ENCODE measurements at places on chromosomes 16 and 17.

GRCh38 chr16:80973991-80974390 lies 32.7 kb downstream of the CMC2 start:
- H3K36me3 ChIP-seq, result peaks cover 5% of the 10 kb centered on the region
- no peak overlapping the region for H3K4me3 ChIP-seq
- no peak overlapping the region for H3K27ac ChIP-seq
- no peak for DNase-seq
- no peaks in the 10 kb centered on the region for H3K4me1 ChIP-seq

- no peak overlapping the region for H3K27ac ChIP-seq
- no peak overlapping the region for H3K4me3 ChIP-seq
- peaks cover 4% of the 10 kb centered on the region for H3K36me3 ChIP-seq
These were observed 8.6 kb downstream of the CEP95 start for GRCh38 chr17:64515419-64515818.

- no peak for DNase-seq
- H3K4me3 ChIP-seq, result no peak overlapping the region
- H3K27me3 ChIP-seq, result no peaks in the 10 kb centered on the region
- H3K4me1 ChIP-seq, result no peaks in the 10 kb centered on the region
- H3K36me3 ChIP-seq, result no peaks in the 10 kb centered on the region
These were observed 675.3 kb downstream of the MAF start for GRCh38 chr16:78925083-78925767.

- no peak overlapping the region for H3K27ac ChIP-seq
- H3K27me3 ChIP-seq, result no peaks in the 10 kb centered on the region
- no peaks in the 10 kb centered on the region for H3K36me3 ChIP-seq
- no peaks in the 10 kb centered on the region for H3K4me1 ChIP-seq
- H3K4me3 ChIP-seq, result no peak overlapping the region
- no peak for DNase-seq
These were observed 279.0 kb downstream of the PMP22 start for GRCh38 chr17:14986127-14986526.

- no peaks in the 10 kb centered on the region for H3K27me3 ChIP-seq
- no peak overlapping the region for H3K27ac ChIP-seq
- no peak overlapping the region for H3K4me3 ChIP-seq
- no peak for DNase-seq
- no peaks in the 10 kb centered on the region for H3K36me3 ChIP-seq
These were observed 17.1 kb upstream of the MARCHF10 start for GRCh38 chr17:62825182-62825581.

DNA sequence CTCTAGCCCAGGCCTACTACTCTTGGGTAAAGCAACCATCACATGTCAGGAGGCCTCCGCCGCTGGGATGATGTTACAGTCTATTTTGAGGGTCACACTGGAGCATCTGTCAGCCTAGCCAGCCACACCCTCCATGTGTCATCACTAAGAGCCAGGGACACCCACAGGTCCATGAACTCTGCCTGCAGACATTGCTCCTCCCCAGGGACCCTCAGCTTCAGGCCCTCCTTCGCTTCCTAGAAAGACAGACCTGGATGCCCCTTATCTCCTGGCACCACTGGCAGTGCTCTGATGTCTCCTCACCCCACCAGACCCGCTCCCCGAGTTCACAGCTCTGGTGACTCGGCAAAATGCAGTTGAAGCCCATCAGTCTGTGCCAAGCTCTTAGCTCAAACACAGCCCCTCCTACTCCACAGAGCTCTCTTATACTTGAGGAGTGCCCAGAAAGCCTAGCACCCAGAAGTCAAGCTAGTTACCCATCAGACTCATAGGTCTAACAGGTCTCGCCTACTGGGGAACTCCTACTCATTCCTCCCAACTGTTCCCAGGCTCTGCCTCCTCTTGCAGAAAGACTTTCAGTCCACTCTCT lies 5.9 kb downstream of the RANBP10 start:
- no peaks in the 10 kb centered on the region for H3K27me3 ChIP-seq
- no peak for DNase-seq
- no peaks in the 10 kb centered on the region for H3K36me3 ChIP-seq
- no peak overlapping the region for H3K4me3 ChIP-seq

GRCh38 chr17:62818526-62818925 lies 10.4 kb upstream of the MARCHF10 start:
- no peak overlapping the region for H3K4me3 ChIP-seq
- H3K27ac ChIP-seq, result no peak overlapping the region
- no peak for DNase-seq
- H3K4me1 ChIP-seq, result no peaks in the 10 kb centered on the region

DNA sequence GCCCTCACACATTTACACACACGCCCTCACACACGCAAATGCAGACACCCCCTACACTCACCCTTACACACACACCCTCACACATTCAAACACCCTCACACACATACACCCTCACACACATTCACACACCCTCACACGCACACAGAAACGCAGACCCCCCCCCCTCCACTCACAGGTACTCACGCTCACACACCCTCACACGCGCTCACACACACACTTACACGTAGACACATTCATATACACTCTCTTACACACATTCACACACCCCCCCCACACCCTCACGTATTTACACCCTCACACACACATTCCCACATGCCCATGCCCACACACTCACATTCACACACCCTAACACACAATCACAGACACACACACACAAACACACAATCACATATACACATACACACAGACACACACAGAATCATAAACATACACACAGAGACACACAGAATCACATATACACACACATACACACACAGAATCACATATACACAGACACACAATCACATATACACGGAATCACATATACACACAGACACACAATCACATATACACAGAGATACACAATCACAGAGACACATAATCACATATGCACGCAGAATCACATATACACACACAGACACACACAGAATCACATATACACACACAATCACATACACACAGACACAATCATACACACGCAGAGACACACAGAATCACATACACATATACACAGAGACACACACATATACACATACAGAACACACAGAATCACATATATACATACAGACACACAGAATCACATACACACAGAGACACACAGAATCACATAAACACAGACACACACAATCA lies 250.1 kb upstream of the RPL38 start:
- no peak overlapping the region for H3K4me3 ChIP-seq
- no peaks in the 10 kb centered on the region for H3K4me1 ChIP-seq
- H3K36me3 ChIP-seq, result no peaks in the 10 kb centered on the region

GRCh38 chr16:10103118-10103517 lies 79.1 kb downstream of the GRIN2A start:
- H3K27ac ChIP-seq, result no peak overlapping the region
- no peak for DNase-seq
- H3K36me3 ChIP-seq, result no peaks in the 10 kb centered on the region
- no peak overlapping the region for H3K4me3 ChIP-seq
- peaks cover 2% of the 10 kb centered on the region for H3K4me1 ChIP-seq
- no peaks in the 10 kb centered on the region for H3K27me3 ChIP-seq

- H3K27me3 ChIP-seq, result no peaks in the 10 kb centered on the region
- peak; percentile 74 for DNase-seq
- no peaks in the 10 kb centered on the region for H3K4me1 ChIP-seq
These were observed 693 bp downstream of the NDRG4 start for GRCh38 chr16:58500430-58501241.

DNA sequence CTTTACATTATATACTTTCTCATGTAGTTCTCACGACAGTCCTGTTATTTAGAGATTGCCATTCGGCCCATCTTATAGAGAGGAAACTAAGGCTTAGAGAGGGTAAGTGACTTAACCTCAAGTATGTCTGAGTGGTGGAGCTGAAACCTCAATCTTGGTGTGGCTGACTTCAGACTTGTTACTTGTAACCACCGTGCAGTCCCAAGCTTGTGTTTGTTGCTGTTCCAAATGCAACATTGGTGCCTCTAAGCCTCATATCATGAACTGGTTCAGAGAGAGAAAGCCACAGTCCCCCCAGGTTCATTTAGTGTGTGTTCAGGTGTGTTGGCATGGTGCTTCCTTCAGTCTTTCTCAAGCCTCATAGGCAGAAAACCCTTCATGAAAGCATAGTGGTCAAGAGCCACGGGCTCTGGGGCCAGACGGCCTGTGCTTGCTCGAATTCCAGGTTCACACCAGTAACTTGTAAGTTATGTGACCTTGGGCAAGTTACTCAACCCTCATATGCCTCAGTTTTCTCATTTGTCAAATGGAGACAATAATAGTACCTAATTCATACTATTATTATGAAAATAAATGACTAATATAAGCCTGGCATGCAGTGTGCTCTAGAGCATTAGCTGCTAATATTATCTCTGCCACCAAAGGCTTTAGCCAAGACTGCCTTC lies 39.9 kb downstream of the CDH1 start:
- H3K27ac ChIP-seq, result no peak overlapping the region
- no peaks in the 10 kb centered on the region for H3K27me3 ChIP-seq
- no peaks in the 10 kb centered on the region for H3K36me3 ChIP-seq
